ENCODE measurements at places on chromosomes 12 and 14.

GRCh38 chr14:99579903-99580571 is 24.0 kb downstream of the CCDC85C start:
- no peak for DNase-seq

GRCh38 chr12:102118874-102119273 is 1.0 kb downstream of the NUP37 start:
- DNase-seq = no peak

DNA sequence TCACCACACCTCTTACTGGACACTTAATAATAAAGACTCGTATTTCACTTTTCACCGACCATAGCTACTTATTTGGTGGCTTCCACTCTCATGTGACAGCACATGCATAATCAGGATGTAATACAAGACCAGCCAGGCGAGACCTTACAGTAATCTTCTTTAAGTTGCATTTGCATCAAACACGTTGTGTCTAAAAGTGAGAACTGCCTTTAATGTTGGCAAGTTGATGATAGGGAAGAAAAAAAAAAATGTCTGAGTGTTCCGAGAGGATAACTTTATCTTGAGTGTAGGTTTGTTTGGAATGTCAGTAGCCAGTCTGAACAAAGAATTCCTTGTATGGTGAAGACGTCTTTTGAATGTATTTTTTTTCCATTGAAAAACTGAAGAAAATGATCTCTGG is 440.4 kb downstream of the ADAMTS20 start:
- DNase-seq = no peak

GRCh38 chr12:58381546-58381945 is 440.2 kb downstream of the ATP23 start:
- DNase-seq = no peak

GRCh38 chr12:49894751-49895148 is 8.9 kb downstream of the FAIM2 start:
- no peak for DNase-seq
